ENCODE measurements at places on chromosomes 1 and 21.

DNA sequence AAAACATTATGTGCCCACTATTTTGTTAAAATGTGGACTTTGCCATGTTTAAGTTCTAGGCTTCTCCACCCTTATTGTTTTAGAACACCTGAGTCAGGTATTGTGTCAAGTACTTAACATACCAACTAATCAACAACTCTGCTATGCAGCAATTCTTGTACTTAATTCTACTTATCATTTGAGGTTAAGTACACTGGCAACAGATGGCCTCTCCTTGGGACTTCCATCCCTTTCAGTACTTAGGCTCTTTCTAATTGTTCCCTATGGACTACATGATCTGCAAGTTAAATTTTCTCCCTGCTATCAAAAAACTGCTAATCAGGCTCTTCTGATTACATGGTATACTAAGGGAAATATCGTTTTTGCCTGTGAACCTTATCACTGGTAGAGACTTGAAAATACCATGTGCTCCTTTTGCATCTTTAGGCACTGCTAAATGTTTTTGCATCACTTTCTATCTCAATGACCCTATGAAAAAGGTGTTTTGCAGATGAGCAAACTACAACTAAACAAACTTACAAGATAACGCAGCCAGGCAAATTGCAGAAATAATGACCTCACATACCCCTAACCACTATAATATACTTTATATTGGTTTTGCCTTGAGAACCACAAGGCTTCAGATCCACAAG is 18.9 kb downstream of the SFPQ start:
- no peak for DNase-seq

DNA sequence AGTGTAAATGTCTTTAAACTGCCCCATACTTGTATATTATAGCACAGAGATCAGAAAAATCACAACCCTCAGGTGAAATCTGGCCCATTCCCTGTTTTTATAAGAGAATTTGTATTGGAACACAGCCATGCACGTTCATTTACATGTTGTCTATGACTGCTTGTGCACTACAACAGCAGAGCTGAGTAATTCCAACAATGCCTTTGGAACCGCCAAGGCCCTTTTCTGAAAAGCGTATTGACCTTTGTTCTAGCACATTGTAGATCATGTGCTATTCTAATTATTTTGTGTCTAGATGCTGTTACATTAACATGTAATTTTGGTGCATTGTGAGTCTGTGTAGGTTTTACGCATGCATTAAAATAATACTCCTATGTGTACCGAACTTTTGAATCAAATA is 339.6 kb downstream of the CHRM3 start:
- DNase-seq, result no peak

- no peak for DNase-seq
Measured at GRCh38 chr1:164731161-164731876, 172.3 kb downstream of the PBX1 start.

DNA sequence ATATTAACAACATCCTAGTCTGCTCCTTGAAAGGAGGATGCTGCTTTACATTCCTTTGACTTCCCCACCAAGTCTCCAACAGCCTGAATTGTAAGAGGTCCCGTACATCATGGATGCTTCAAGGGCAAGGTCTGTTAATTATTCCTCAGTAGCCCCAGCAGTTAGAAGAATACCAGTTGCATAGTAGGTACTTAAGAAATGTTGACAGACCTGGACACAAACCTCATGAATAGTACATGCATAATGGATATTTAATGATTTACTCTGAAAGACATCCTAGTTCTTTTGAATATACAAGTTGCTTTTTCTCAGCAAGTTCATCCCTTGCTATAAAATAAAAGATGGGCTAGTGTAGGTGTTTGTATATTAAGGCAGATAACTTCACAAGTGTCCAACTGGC is 112.1 kb upstream of the DPYD start:
- DNase-seq, result no peak

- DNase-seq, result no peak
Measured at GRCh38 chr1:100538913-100539835, 1.2 kb downstream of the GPR88 start.

DNA sequence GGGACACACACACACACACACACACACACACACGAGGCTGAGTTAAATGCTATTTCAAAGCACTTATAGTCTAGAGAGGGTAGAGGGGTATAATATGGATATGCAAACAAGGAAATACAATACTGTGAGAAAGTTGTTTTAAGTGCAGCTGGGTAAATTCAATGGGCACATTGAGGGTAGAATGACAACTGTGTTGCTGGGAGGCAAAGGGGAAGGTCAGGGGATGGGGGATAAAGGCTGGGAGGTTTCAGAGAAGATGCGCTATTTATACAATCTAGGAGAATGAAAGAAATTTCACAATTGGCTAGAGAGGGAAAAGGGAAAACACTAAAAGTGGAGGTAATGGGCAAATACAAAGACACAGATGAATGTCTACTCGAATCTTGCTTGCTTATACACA is 19.4 kb downstream of the EXTL2 start:
- no peak for DNase-seq

- no peak for DNase-seq
Measured at GRCh38 chr21:42678618-42679295, 25.3 kb downstream of the PDE9A start.

DNA sequence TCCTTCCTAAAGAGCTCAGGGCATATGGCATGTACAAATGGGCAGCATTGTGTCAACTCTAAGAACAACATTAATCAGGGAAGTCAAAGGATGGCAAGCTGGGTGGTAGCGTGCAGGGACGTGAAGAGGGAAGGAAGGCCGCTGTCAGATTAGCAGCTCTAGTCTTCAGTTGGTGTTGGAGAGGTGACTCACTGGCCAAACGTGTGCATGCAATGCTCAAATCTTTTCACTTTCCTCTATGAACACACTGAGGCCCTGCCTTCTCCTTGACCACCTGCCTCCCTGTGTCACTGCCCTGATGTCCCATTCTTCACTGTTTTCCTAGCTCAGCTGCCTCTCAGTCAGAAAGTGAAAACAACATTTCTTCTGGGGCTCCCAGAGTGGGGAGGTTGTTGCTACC is 5.9 kb upstream of the PIGR start:
- no peak for DNase-seq

DNA sequence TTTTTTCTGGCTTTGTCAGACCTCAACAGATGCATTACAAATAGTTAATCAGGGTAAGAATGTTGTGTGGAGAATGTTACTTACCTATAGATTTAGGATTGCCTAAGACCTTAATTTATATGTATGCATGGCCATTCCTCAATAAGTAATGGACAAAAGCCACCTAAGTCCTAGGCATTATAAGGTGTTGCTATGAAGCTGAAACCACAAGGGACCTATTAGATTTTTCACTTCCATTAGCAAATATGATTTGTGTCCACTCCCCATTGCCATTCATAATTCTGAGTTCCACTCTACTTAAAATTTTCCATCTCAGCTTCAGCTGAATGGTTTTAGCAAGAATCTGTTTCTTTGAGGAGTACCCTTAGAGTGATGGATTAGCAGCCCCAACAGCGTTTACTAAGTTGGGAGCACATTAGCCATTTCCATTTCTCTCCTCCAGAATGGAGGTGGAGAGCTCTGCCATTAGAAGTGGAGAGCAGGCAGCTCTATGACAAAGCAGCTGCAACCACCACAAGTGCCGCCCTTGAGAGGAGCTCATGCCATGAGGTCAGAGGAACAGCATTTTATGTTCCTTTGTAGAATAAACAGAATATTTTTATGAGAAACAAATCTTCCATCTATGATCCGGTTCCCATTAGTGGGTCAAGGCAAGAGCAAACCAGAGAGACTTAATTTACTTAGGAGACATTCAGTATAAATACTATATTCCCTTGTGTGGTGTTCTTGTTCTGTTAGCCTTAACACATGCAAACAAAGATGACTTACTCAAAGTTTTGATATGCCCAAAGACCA is 28.9 kb upstream of the C1orf87 start:
- no peak for DNase-seq

DNA sequence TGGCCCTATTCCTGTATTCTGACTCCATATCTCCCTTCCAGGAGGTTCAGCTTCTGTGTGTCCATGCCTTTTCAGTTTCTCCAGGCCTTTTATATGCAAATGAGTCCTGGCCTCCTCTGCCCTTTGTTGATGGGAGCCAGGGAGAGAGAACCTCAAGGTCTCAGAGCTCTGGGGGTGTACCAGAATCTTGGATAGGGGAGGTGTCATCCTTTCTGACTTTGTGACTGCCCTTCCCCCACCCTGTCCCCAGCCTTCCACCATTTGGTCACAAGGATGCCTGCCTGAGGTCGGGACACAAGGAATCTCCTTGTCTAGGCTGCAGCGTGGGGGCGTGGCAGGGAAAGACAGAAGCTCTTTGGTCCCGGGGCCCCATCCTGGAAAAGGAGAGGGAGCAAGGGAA is 18.6 kb downstream of the LURAP1 start:
- DNase-seq, result no peak

DNA sequence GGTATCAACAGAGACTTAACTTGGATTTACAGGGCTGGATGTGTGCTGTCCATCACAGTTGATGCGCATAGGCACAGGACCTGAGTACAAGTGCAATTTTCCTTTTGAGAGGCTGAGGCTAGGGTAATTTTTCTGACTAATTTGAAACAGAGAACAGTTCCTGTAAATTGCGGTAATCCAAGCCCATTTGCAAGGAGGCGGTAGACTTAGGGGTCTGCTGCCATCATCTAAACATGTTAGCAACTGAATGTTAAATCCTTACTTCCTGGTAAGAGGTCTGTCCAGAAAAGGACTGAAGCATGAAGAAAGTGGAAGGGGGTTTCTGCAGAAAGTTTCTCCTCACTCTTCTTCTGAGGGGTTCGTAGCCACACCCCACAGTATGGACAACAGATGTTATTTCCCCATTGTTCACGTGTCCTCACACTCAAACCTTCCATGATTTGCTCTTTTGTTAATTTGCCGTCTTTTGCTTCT is 23.7 kb upstream of the C1orf198 start:
- no peak for DNase-seq

DNA sequence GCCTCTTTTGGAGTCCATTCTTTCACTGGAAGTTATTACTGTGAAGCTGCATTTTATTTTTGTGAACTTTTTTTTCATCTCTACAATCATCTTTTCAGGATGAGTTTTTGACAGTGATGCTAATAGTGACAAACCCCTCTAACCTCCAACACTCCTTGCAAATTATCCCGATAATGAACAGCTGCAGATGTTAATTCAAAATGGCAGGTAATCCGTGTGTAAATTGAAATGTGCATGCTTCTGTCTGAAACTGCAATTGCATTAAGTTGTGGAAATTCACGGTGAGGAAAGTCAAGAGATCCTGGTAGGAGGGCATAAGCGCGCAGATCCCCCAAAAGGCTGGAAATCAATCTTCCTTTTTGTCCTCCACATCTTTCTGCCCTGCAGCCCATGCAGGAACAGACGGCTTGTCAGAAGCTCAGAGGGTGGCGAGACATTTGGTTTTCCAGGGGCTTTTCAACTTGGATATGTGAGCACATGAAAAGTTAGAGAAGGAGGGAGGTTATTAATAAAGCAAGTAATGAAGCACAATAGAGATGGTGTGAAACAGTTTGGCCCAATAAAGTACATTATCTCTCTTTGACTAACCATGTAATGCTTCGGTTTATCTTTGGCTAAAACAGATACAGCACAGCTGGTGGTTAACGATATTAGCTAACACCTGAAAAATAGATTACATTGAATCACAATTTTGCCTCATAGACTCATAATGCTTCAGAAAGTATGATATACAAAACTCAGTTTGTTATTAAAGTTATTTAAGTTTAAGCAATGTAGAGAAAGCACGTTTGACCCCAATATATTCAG is 143.5 kb upstream of the COA6 start:
- DNase-seq, result no peak

DNA sequence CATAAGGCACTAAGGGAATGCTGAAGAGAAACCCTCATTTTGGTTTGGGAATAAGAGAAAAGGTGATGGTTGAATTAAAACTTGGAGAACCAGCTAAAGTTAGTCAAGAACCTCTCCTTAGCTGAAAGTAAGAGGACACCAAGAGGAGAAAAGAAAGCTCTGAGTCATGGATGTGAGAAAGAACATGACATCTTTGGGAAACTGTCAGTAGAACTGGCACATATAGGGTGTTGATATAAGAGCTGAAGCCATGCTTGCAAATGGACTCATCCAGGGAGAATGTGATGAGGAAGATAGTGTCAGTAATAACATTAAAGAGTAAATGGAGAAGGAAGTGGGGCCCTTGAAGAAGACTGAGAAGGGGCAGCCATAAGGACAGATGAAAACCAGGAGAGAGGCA is 54.3 kb downstream of the LRRC8C start:
- no peak for DNase-seq

GRCh38 chr1:206521127-206521526 is 13.8 kb downstream of the RASSF5 start:
- no peak for DNase-seq

DNA sequence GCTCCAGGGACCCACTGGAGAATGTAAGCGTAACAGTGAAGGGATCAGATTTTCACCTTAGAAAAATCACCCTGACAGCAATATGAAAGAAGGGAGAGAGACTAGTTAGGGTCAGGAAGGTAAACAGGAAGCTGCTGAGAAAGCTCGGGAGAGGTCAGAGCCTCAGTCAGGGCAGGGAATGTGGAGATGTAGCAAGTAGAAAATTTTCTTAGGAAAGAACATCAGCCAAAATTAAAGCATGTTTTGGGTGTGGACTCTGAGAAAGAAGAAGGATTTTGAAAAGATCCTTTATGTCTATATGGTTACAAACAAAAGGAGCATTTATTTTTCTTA is 16.7 kb upstream of the ERICH3 start:
- DNase-seq, result no peak

- DNase-seq, result no peak
Measured at GRCh38 chr1:41221995-41222394, 20.1 kb downstream of the SCMH1 start.

GRCh38 chr21:36703626-36704280 is 4.8 kb downstream of the SIM2 start:
- DNase-seq, result no peak

- no peak for DNase-seq
Measured at GRCh38 chr1:156422602-156423091, 53.6 kb downstream of the RHBG start.

DNA sequence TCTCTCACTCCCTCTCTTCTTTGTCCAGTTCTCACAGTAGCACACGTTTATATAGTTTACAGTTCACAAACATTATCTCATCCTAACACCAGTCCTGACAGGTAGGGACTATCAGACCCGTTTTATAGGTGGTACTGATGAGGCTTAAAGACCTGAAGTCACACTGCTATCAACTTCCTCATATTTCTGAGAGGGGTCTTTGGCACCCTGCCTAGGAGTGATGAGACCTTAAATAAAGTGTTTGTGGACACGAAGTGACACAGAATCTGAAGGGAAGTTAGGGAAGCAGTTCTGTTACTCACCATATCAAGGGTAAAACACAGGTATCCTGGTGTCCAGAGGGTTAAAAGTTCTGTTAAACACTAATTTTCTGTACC is 590 bp upstream of the TACSTD2 start:
- no peak for DNase-seq

GRCh38 chr1:66273656-66274055 is 260.3 kb upstream of the SGIP1 start:
- DNase-seq, result no peak
